ENCODE measurements at places on chromosomes 1 and 21.

DNA sequence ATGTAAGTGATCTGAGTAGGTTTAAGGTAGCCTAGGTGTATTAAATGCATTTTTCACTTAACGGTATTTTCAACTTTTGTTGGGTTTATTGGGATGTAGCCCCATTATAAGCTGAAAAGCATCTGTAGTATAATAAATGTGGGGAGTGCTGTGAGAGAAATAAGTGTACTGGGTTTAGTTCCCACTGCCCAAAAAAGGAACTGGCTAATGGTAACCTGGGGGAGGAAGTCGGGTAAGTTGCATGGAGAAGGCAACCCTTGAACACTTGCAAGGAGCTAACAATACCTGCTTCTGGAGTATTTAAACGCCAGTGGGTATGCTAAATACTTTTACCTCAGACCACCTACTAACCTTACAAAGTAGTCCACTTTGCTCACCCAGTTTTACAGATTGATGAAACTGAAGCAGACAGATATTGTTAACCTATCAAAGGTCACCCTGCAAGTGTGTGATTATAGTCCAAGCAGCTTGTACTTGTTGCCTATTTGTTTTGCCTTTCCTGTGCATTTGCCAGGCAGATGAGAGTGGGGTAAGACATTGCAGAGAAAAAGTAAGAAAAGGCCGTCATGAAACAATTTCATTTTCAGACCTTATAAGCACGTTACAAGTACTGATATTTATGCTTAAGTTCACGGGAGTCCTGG is 7.6 kb upstream of the SHISA4 start:
- no peak for DNase-seq

- DNase-seq: no peak
Observed at GRCh38 chr1:108715932-108716331, 3.2 kb downstream of the FNDC7 start.

- peak; percentile 24 for DNase-seq
Observed at GRCh38 chr1:35881850-35882273, 1.1 kb upstream of the AGO1 start.

GRCh38 chr1:175978926-175979325 is 228.2 kb downstream of the COP1 start:
- DNase-seq: no peak

DNA sequence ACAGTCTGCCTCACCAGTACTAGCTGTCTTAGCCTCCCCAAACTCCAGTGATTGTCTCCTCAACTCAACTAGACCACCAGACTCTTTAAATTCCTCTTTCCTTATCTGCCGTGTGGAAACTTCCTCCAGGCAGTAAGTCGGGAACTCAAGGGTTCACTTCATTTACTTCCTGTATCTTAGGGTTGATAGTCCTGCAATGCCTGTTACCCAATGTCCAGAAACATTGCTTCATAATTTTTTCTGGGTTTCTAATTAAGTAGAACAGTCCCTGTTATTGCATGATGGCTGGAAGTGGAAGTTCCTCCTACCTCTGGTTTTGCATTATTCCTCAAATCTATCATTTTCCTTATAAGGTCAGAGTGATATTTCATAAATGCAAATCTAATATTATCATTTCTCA is 60.8 kb upstream of the RNF11 start:
- peak; percentile 10 for DNase-seq

Measured in choroid plexus epithelial cell (primary cell).